ENCODE measurements at places on chromosomes 6 and 20. TPM values are rescaled to one million over a fixed set of nuclear protein-coding genes. Genes with fewer than 3 reads are reported as not detected.

Gene SEMG1
- total RNA-seq = not detected

Gene LPA
- total RNA-seq = not detected

Gene GPSM3
- 0.88 TPM for total RNA-seq

Gene HRH3
- total RNA-seq = not detected

Gene FNDC1
- total RNA-seq = 34.2 TPM

Gene OPRL1
- 0.59 TPM for total RNA-seq

Gene TLDC2
- total RNA-seq = not detected

Gene LEMD2
- 49.2 TPM for total RNA-seq

Gene KCNG1
- 16.3 TPM for total RNA-seq

Gene GHRH
- total RNA-seq = not detected

Gene HUS1B
- 0.72 TPM for total RNA-seq

Gene SRMS
- not detected for total RNA-seq

- H3K36me3 ChIP-seq = no peaks in the 10 kb centered on the region
- H3K27me3 ChIP-seq = no peaks in the 10 kb centered on the region
- H3K27ac ChIP-seq = no peak overlapping the region
Measured at GRCh38 chr6:72844614-72845013, 222.8 kb downstream of the KCNQ5 start.

DNA sequence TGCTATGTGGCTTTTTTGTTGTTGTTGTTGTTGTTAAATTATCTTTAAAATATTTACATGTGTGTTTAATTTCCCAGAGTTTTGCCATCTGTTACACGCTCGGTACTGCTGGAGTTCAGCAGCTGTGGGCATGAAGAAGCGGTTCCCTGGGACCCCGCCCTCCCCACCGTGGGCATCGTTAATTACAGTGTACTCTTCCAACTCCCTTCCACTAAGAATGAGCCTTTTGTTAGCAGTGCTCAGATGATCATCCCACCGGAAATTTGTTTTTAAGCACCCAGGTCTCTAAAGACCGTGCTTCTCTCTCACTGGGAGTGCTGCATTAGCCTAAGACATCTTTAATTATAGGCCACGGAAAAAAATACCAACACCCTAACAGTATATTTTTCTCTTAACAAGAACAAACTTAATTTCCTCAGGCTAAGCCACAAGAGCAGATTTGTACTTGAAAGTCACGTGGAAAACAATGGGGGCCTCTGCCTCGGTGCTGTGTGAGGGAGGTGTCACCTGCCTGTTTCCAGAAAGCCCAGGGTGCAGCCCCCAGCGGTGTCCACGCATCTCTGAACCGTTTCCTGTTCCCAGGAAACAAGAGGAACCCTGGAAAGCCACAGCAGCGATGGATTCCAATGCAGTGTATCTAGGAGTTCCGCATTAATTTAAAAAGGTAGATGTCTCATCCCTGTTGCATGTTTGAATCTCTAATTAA, 113.3 kb upstream of the FRMD1 start:
- no peak overlapping the region for H3K27ac ChIP-seq
- no peaks in the 10 kb centered on the region for H3K36me3 ChIP-seq
- no peak for DNase-seq
- no peaks in the 10 kb centered on the region for H3K4me1 ChIP-seq
- H3K4me3 ChIP-seq = no peak overlapping the region
- H3K27me3 ChIP-seq = no peaks in the 10 kb centered on the region

GRCh38 chr20:23612396-23612795, 6.7 kb upstream of the CST9 start:
- H3K36me3 ChIP-seq = no peaks in the 10 kb centered on the region
- no peaks in the 10 kb centered on the region for H3K4me1 ChIP-seq
- H3K27ac ChIP-seq = no peak overlapping the region
- DNase-seq = no peak
- H3K4me3 ChIP-seq = no peak overlapping the region

GRCh38 chr20:59584278-59584925, 19.9 kb upstream of the PHACTR3 start:
- no peaks in the 10 kb centered on the region for H3K36me3 ChIP-seq
- H3K4me3 ChIP-seq = no peak overlapping the region
- no peaks in the 10 kb centered on the region for H3K4me1 ChIP-seq
- peak; percentile 32 for DNase-seq
- no peak overlapping the region for H3K27ac ChIP-seq
- no peaks in the 10 kb centered on the region for H3K27me3 ChIP-seq

GRCh38 chr6:30686009-30686907, at the start of gene PPP1R18:
PPP1R18 (minus strand) TSS chr6:30686645; CDS start chr6:30686018, 627 bp downstream.
- DNase-seq = peak; percentile 93
- H3K4me3 ChIP-seq = peak within 1 kb of the TSS; percentile 96
- peak within 1 kb of the TSS; percentile 91 for H3K27ac ChIP-seq
- H3K4me1 ChIP-seq = peaks cover 55% of the 10 kb centered on the region

DNA sequence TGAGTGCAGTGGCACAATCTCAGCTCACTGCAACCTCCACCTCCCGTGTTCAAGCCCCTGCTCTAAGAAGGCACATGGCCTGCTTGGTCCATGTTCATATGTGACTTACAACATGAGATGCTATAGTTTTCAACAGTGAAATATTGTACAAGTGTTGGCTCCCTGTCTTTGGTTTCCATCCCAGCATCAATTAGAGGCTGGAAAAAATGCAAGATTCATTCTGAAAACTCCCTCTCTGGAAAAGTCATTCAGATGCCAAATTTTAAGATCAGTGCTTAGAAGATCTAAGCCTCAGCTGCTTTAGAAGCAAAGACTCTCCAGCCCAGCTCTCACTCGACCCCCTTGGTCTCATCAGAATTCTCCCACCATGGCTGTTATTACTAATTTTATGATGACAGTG, 398.9 kb downstream of the KIF16B start:
- DNase-seq = no peak
- H3K4me3 ChIP-seq = no peak overlapping the region
- H3K4me1 ChIP-seq = no peaks in the 10 kb centered on the region
- H3K27ac ChIP-seq = no peak overlapping the region
- H3K36me3 ChIP-seq = no peaks in the 10 kb centered on the region

DNA sequence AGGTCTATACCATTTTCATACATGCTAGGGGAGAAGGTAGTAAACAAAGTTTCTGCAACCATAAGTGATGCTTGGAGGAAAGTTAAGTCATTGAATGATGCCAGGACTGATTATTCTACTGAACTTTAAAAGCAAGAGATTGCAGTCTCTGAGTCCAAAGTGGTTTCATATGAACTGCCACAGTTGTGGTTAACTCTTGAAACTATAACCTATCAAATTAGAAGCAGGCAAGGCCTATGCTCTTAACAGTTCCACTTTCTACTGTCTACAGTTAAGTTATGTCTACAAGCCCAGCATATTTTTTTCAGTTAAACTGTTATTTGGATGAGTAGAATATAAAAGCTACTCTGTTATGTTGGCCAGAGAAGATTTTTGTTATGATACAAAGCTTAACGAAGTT, 326.5 kb upstream of the RUNX2 start:
- no peaks in the 10 kb centered on the region for H3K36me3 ChIP-seq
- H3K4me1 ChIP-seq = no peaks in the 10 kb centered on the region
- DNase-seq = no peak
- no peak overlapping the region for H3K4me3 ChIP-seq
- H3K27ac ChIP-seq = no peak overlapping the region

DNA sequence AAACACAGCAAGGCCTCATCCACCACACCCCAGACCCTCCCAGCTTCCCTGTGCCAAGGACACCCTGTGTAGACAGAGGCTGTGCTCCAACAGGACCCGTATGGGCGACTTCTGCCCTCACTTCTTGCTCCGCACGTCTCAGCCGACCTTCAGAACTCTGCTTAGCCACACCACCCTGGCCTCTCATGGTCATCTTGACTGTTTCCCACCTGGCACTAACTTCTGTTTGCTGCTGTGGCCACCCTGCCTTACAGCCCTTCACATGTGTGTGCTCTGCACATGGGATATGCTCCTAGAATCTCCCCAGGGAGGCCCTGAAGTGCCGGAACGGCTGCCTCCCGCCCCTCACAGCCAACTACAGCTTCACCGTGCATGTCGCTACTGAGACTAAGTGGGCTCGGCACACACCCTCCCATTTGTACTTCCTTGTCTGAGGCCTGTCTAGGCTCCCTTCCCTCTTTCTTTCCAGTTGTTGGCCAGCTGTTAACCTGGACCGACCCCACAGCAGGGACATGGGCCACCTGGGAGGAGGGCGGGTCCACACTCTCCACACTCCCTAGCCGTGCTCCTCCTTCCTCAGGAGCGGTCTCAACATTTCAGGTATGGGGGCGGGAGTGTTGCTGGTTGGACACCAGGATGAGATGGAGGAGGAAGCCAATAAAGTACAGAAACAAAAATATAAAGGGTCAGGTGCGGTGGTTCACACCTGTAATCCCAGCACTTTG, 69.6 kb downstream of the PYGB start:
- peaks cover 3% of the 10 kb centered on the region for H3K36me3 ChIP-seq
- H3K4me3 ChIP-seq = no peak overlapping the region
- H3K27ac ChIP-seq = no peak overlapping the region
- H3K27me3 ChIP-seq = no peaks in the 10 kb centered on the region
- DNase-seq = no peak

DNA sequence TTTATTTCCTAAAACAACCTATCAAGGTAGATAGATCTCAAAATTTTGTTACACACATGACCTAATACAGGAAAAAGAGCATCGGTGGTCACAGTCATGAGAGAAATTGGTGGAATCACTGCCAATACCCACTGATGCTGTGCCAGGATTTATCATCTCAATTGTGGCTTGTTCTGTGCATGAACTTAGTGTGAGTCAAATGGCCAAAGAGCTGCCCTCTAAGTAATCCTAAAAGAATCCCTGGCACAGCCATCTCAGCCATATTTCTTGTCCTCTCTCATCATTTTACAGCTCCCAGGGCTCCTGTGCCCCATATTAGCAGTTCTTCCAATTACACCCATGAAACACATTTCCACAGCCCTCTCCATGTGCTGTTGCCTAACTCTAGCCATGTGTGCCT, 6.1 kb downstream of the GSTA5 start:
- H3K36me3 ChIP-seq = no peaks in the 10 kb centered on the region
- peaks cover 4% of the 10 kb centered on the region for H3K27me3 ChIP-seq
- H3K4me1 ChIP-seq = peaks cover 11% of the 10 kb centered on the region
- peak; percentile 89 for DNase-seq
- no peak overlapping the region for H3K4me3 ChIP-seq

- no peaks in the 10 kb centered on the region for H3K36me3 ChIP-seq
- H3K4me1 ChIP-seq = no peaks in the 10 kb centered on the region
- H3K27me3 ChIP-seq = peaks cover 43% of the 10 kb centered on the region
- no peak overlapping the region for H3K4me3 ChIP-seq
- H3K27ac ChIP-seq = no peak overlapping the region
- no peak for DNase-seq
Measured at GRCh38 chr6:135109761-135110160, 55.1 kb upstream of the HBS1L start.

DNA sequence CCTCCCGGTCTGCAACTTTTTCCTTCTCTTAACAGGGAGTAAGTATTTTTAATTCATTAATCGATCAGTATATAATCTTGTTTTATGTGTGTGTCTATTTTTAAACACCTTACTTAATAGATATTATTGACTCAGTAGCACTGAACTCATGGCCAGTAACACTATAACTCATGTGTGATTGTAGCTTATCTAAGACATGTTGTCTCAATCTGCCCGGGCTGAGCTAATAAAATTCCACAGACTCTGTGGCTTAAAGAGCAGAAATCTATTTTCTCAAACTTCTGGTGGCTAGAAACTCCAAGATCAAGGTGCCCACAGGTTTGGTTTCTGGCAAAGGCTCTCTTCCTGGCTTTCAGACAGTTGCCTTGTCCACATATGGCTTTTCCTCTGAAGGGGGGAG, 68.8 kb upstream of the TNFAIP3 start:
- H3K36me3 ChIP-seq = no peaks in the 10 kb centered on the region
- H3K27ac ChIP-seq = no peak overlapping the region
- H3K27me3 ChIP-seq = no peaks in the 10 kb centered on the region
- no peak overlapping the region for H3K4me3 ChIP-seq
- DNase-seq = peak; percentile 64
- peaks cover 13% of the 10 kb centered on the region for H3K4me1 ChIP-seq

- no peaks in the 10 kb centered on the region for H3K27me3 ChIP-seq
- H3K27ac ChIP-seq = no peak overlapping the region
- H3K4me1 ChIP-seq = peaks cover 8% of the 10 kb centered on the region
- no peak overlapping the region for H3K4me3 ChIP-seq
Measured at GRCh38 chr20:5945963-5946362, 4.4 kb downstream of the TRMT6 start.

DNA sequence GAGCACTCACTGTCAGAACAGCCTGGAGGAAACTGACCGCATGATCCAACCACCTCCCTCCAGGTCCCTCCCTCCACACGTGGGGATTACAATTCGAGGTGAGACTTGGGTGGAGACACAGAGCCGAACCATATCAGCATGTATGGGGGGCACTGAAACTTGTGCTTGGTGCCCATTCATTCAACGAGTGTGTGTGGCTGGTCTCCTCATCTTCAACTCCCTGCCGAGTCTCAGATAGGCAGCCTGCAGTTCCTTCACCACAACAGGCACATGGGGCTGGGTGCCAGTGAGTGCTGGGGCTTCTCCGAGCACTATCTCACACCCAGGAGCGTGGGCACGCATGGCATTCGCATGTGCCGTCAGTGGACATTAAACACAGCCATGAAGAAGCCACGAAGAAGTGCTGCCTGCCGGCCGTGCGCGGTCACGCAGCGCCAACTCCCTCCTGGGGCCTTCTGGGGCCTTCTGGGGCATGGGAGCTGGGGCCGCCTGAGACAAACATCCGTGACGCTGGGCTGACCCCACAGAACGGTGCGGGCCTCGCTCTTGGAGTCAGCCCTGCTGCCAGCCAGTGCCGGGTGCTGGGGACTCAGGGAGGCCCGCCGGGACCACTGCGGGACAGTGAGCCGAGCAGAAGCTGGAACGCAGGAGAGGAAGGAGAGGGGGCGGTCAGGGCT, 714 bp upstream of the RTEL1 start:
- peak overlapping the region; percentile 44 for H3K27ac ChIP-seq
- DNase-seq = peak; percentile 94
- H3K4me1 ChIP-seq = peaks cover 14% of the 10 kb centered on the region

DNA sequence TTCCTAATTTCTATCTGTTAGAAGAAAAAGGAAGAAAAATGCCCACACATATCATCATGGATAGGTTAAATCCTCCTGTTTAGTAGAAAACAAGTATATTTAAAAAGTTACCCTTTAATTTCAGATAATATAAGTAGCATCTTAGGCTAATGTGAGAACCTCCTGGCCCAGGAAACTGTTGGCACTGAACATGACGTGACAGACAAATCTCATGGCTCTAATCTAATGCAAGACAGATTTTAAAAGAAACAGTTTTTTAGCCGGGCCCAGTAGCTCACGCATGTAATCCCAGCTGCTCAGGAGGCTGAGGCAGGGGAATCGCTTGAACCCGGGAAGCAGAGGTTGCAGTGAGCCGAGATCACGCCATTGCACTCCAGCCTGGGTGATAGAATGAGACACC, 22.9 kb downstream of the CYP39A1 start:
- no peaks in the 10 kb centered on the region for H3K36me3 ChIP-seq
- no peaks in the 10 kb centered on the region for H3K4me1 ChIP-seq
- DNase-seq = no peak
- H3K4me3 ChIP-seq = no peak overlapping the region

DNA sequence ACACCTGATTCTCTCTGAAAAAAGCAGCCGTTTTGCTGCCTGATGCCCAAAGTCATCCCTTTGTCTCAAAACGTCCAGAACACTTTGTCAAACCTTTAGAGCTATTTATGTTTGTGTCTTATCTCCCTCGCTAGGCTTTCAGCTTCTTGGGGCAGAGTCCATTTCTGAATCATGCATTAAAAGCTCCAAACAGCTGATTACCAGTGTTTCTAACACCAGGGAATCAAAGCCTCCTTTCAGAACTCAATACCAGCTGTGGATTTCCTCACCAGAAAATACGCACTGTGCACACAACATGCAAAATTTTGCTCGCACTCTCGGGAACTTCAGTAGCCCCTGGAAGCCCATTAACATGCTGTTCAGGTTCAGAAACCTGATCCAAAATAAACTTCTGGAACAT, 333.3 kb downstream of the HACE1 start:
- no peaks in the 10 kb centered on the region for H3K36me3 ChIP-seq
- no peak overlapping the region for H3K4me3 ChIP-seq
- H3K27me3 ChIP-seq = no peaks in the 10 kb centered on the region
- no peaks in the 10 kb centered on the region for H3K4me1 ChIP-seq
